WTC11 (cell line): ENCODE measurements at places on chromosomes 4 and X.

DNA sequence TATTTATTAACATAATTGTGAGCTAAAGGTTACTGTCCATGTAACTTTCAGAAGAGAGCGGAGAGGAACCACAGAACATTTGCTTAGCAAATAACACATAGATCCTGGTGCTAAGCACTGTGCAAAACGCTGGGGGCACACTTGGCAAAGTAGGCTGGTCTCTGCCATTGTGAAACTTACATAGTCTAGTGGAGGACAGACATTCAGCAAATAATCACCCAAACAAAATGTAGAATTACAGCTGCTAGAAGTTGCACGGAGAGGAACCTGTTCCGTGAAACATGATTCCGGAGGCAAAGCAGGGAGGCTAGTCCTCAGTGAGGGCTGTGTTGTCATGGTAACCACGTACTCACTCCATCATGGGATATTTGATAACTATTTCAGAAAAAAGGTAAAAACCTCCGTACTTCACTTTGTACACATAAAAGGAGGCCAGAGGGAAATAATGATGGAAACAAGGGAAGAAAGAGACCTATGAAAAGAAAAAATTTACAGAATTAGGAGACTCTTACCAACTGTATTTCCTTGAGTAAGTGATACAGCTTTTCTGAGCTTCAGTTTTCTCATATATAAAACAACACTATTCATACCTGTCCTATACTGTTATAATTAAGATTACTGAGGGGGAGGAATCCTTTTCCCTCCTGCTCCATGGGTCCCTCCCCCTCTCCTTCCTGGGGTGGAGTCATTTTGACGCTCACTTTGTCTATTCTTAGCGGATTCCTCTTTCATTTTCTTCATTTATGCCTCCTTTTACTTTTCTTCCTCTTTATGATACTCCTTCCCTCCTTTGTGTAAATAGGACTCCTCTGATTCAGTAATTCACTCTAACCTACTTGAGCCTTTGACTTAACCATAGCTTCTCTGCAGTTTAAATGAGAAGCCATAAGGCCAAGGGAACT, 825 bp upstream of the RASGEF1B start:
- peak; percentile 21 for DNase-seq

- no peak for DNase-seq
Measured at GRCh38 chr4:154658680-154659405, 46.4 kb upstream of the FGG start.

DNA sequence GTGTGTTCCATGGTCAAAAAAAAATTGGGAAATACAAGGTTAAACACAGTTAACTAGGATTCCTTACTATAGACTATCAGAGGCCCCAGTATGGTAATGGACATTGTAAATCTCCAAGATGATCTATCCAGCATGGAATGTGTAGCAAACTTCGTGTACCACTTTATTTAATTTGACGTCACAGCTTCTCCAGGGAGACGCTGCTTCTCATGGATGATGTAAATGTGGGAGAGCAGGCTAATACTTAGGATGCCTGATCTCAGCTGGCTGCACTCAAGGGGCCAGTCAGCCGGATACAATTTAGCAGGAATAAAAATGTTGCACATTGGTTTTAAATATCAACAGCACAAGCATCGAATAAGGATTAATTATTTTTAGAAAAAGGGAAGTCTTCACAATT, 111.7 kb upstream of the HPF1 start:
- no peak for DNase-seq

DNA sequence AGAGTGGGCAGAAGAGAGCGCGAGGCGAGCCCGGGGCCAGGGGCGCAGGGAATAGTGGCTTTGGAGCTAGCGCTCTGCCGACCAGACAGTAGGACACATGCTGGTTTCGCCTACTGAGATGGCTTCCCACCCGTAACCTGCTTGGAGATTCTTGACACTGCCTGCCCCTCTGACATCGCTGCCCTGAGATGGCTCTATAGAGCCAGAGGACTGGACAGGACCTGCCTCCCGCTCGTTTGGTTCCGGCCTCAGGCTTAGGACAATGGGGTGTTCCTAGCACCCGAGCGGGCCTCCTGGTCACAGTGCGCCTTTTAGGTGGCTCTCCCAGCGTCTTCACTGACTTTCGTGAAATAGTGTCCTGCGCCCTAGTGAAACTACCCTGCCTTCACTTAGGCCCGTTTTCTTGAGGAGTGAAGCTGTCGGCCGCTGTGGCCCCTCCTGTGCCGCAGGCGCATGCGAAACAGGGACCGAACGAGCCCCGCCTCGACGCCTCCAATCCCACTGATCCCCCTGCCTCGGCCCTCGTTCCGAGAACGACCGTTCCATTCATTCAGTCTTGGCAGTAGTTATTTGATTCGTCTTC, 608 bp downstream of the TAF1 start:
- peak; percentile 10 for DNase-seq

GRCh38 chrX:124346877-124347241, 496 bp downstream of the SH2D1A start:
- no peak for DNase-seq

DNA sequence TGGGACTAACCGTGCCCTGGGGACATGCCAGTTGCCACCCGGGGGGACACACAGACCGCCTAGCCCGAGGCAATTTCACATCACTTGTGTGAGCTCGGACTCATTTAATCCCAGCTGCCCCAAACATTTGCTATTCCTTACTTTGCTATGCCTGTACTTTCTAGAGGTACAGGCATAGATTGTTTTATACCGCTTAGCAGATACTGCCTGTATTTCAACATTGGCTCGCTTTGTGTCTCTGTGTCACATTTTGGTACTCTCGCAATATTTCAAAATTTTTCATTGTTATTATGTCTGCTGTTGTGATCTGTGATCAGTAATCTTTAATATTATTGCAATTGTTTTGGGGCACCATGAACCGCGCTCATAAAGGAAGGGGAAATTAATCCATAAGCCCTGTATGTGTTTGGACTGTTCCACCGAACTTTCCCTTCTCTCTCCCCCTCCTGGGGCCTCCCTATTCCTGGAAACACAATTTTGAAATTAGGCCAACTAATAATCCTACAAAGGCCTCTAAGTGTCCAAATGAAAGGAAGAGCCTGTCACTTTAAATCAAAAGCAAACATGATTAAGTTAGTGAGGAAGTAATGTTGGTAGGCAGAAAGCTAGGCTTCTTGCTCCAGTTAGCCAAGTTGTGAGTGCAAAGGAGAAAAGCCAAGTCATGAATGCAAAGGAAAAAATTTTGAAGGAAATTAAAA, 568 bp upstream of the CASP6 start:
- no peak for DNase-seq

DNA sequence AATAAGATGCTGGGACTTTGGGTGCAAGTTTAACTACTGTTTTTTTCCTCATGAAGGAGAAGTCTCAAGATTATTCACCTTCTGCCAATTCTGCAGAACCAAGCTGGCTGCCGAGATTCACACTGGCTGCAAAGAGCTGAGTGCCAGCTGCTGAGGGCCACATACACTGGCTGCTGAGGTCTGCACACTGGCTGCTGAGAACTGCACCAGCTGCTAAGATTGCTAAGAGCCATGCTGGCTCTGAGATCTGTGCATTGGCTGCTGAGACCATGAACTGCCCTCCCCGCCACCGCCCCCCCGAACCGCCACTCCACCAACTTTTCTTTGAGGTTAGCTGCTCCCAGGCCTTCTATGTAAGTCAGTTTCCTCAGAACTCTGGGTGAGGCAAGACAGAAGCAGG, 330.3 kb downstream of the CBLL2 start:
- DNase-seq = no peak

GRCh38 chr4:182451441-182451840, 208.2 kb downstream of the TENM3 start:
- DNase-seq = no peak

- peak; percentile 17 for DNase-seq
Measured at GRCh38 chrX:57929373-57929772, 19.1 kb upstream of the ZXDA start.

- no peak for DNase-seq
Measured at GRCh38 chr4:89101256-89102161, 9.8 kb upstream of the TIGD2 start.

DNA sequence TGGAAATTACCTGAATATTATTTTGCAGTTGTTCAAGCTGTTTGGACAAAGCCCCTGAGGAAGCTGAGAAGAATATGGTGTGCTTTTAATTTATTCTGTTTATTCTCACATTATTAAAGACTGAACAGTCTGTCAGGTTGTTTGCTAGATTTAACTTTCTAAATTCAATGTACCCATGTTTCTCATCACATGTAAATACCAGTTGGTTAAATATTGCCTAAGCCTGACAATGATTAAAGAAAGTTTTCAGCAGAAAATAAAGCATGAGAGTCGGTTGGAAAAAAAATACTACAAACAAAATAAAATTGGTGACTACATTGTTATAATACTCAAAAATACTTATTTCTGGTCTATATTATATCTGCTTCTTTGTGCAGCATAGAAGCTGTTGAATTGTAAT, 1974.7 kb downstream of the ARAP2 start:
- DNase-seq = no peak

GRCh38 chrX:110146521-110146920, 143.6 kb downstream of the TMEM164 start:
- peak; percentile 12 for DNase-seq

- DNase-seq = no peak
Measured at GRCh38 chr4:31538877-31539276, 818.7 kb downstream of the PCDH7 start.

- DNase-seq = no peak
Measured at GRCh38 chrX:48901069-48901468, 3.3 kb downstream of the PQBP1 start.

DNA sequence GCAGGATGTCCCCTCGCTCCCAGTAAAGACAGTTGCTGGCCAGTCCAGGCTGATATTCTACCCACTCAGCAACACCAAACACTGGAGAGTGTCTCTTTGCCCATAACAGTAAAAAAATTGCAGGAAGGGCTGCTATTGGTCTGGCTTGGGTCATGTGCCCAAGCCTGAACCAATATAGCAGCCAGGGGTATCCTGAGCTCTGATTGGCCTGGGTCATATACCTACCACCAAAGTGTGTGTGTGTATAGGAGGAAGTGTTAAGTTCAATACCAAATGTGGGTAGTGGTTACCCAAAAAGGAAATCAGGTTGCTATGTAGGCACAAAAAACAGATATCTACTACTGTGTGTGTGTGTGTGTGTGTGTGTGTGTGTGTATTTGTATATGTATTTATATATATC, 373.2 kb downstream of the BCOR start:
- no peak for DNase-seq

GRCh38 chr4:145557720-145558119, 61.5 kb upstream of the MMAA start:
- DNase-seq = peak; percentile 71

- DNase-seq = no peak
Measured at GRCh38 chrX:109914114-109914849, 88.6 kb upstream of the TMEM164 start.
